ENCODE measurements at places on chromosomes 16 and 17.

GRCh38 chr16:67470359-67470758 is 10.6 kb downstream of the ATP6V0D1 start:
- DNase-seq = no peak

GRCh38 chr17:48445248-48445620 is 15.2 kb upstream of the SKAP1 start:
- no peak for DNase-seq

DNA sequence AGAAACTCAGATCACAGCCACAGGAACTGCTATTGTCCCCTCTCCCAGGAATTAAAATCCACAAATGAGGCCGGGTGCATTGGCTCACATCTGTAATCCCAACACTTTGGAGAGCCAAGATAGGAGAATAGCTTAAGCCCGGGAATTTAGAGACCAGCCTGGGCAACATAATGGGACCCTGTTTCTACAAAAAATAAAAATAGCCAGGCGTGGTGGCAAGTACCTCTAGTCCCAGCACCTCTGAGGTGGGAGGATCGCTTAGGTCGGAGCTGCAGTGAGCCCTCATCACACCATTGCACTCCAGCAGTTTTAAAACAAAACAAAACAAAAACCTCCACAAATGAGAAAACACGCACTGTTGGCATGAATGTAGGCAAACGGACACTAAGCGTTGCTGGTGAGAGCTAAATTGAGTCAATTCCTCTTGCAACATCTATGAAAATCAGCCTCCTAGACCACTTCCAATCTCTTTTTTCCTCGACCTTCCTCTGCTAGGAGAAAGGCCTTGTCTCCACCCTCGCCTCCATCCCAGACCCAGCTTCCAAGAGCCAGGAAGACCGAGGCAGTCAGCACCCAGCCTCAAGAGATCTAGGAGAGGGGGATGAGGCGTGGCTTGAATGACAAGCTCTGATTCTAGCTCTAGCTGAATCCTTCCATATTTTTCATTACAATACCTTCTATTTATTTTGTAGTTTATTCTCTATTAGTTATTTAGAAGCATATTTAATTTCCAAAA is 14.8 kb downstream of the TLE7 start:
- no peak for DNase-seq

DNA sequence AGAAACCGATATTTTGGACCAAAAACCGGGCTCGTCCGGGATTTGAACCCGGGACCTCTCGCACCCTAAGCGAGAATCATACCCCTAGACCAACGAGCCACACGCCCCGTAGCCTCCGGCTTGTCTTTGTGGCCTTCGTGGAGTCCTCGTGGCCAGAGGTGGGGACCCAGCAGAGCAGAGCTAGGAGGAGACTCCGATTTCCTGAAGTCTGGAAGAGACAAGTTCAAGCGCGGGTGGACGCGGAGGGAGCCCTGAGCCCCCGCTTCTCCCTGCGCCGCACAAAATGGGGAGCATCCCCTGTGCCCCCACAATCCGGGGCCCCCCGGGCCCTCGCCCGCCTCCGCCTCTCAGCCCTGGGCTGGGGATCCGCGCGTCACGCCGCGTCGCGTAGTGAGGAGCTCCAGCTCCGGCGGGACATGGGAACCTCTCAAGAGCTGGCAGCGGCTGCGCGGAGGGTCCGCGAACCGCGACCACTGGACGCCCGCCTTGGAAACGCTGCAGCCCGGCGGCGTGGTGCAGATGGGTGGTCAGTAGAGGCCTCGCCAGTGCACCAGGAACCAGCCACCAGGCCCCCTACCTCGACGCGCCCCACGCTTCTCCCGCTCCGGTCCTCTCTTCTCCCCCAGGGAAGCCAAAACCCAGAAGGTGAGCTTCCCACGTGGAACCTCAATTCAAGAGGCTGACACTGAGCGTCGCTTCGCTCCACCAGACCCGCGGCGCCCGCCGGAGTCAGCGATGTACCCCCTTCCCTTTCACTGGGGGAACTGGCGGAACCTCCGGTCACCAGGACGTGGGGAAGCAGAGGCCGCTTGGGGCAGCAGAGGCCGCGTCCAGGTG is 5.2 kb upstream of the OR1F1 start:
- peak; percentile 59 for DNase-seq

DNA sequence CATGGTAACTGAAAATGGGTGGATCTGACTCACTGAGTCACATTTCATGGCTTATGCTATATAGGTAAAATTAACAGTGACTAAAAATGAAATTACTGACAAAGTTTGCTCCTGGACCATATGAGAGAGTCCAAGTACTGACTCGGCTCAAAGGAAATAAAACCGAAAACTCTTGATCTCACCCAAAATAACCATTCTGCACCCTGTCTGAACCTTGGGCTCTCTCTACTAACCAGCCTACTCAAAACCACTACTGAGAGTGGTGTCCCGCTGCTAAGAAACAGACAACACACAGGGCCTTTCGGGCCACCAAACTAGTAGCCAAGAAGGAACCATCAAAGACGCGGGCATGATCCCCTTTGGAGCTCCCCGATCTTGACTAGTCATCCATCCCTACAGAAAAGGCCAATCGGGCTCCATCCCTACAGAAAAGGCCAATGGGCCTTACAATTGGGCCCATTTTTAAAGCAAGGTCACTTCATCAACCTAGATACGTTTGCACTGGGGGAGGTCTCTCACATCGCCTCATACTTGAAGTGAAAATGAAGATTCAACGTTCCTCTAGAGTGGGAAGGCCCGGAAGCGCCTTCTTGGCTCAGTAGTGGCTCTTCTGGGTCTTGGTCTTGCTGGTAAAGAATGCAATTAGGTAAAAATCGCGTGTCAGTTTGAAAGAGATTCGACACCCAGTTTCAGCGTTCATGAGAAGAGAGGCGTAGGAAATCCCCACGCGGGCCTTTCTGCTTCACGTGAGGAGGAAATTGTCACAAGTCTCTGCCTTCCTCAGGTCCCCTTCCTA is 720 bp upstream of the ZPBP2 start:
- no peak for DNase-seq

- DNase-seq = peak; percentile 42
These were observed 12.6 kb upstream of the RPL38 start for GRCh38 chr17:74190807-74191406.

DNA sequence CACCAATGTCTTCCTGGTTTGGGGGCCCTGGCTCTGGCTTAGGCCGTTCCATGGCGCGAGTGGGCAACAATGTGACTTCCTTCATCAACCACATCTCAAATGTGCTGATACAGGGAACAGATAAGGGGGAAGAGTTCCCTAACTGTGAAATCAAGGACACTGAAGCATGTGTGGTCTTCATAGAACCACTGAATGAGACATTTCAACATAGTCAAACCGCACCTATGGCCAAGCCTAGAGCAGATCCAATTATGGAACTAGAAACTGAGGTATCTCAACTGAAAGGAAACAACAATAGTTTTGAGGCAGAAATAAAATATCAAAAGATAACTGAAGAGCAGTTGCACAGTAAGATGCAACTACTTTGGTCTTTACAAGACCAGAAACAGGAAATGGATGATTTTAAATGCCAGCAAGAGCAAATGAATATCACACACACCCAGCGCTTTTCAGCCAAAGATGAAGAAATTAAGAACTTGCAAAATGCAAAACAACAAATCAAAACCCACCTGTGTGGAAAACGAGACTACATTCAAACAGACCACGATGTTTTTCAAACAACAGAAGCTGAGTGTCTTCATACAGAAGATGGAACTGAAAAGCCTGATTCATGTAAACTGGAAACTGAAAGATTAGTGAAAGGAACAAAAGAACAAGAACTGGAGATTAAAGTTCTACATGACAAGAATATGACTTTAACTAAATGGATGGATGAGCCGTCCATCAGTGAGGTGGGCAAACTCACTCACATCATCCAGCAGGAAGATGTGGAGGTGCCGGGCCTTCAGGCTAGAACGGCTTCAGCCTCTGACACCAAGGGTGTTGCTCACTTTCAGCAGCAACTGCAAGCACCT is 18.1 kb upstream of the LCMT1 start:
- DNase-seq = peak; percentile 57
